ENCODE measurements at places on chromosomes 13 and 19. TPM values are rescaled to one million over a fixed set of nuclear protein-coding genes. Genes with fewer than 3 reads are reported as not detected.

FAM216B gene
- total RNA-seq, result not detected

ZNF382 gene
- total RNA-seq, result 10.0 TPM

CD79A gene
- 333 TPM for total RNA-seq

KIR3DL2 gene
- 1.0 TPM for total RNA-seq

TLE2 gene
- 43.5 TPM for total RNA-seq

PEG3 gene
- total RNA-seq, result 4.1 TPM

MBD3L1 gene
- total RNA-seq, result not detected

TMEM150B gene
- total RNA-seq, result 22.7 TPM

NALCN gene
- total RNA-seq, result 0.13 TPM

ERICH4 gene
- not detected for total RNA-seq

ZNF44 gene
- 16.0 TPM for total RNA-seq

ARID3A gene
- total RNA-seq, result 35.2 TPM

GPR12 gene
- not detected for total RNA-seq

SHISA7 gene
- total RNA-seq, result not detected

NANOS2 gene
- total RNA-seq, result not detected

OPA3 gene
- total RNA-seq, result 13.6 TPM

ZNF433 gene
- 4.6 TPM for total RNA-seq

ZNF101 gene
- 38.2 TPM for total RNA-seq

ZNF470 gene
- 4.3 TPM for total RNA-seq

SIAH3 gene
- 0.03 TPM for total RNA-seq

LILRB1 gene
- total RNA-seq, result 121 TPM

NRTN gene
- not detected for total RNA-seq

ZNF491 gene
- 3.0 TPM for total RNA-seq

NLRP4 gene
- not detected for total RNA-seq

APOE gene
- total RNA-seq, result 745 TPM

ATP11A gene
- total RNA-seq, result 91.3 TPM

KBTBD7 gene
- total RNA-seq, result 6.9 TPM

FGF21 gene
- not detected for total RNA-seq

TMEM38A gene
- 1.9 TPM for total RNA-seq

KLK14 gene
- total RNA-seq, result not detected

NHLRC3 gene
- total RNA-seq, result 47.3 TPM

ZNF132 gene
- 5.3 TPM for total RNA-seq

SHKBP1 gene
- 151 TPM for total RNA-seq

RUBCNL gene
- total RNA-seq, result 57.1 TPM

DCT gene
- 0.77 TPM for total RNA-seq

FFAR1 gene
- 0.30 TPM for total RNA-seq

TMEM86B gene
- 7.7 TPM for total RNA-seq

LRG1 gene
- 9.6 TPM for total RNA-seq

ZNF541 gene
- 0.34 TPM for total RNA-seq

IGSF23 gene
- total RNA-seq, result not detected

ZNF578 gene
- 3.7 TPM for total RNA-seq
